ENCODE measurements at places on chromosomes 1 and 21.

GRCh38 chr1:237507005-237507404, 383.7 kb downstream of the ZP4 start:
- DNase-seq: no peak

- DNase-seq: peak; percentile 56
These were observed 1.2 kb upstream of the CAMTA1 start for GRCh38 chr1:6783936-6784559.

DNA sequence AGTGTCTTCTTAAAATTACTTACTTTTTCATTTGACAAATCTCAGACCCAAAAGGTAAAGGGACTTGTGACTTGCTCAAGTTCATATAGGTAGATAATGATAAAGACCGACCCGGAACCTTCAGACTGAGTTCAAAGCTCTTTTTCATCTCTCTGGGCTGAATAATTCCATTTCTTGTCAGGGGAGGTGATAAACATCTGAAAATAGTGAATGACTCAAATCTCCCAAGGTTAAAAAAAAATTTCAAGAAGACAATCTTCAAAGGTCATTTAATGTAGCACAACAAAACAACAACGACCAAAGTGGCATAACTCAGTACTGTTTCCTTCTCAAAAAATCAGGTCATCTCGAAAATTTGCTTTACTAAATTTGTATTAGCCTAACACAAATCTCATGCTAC, 20.6 kb downstream of the LUZP1 start:
- DNase-seq: no peak

DNA sequence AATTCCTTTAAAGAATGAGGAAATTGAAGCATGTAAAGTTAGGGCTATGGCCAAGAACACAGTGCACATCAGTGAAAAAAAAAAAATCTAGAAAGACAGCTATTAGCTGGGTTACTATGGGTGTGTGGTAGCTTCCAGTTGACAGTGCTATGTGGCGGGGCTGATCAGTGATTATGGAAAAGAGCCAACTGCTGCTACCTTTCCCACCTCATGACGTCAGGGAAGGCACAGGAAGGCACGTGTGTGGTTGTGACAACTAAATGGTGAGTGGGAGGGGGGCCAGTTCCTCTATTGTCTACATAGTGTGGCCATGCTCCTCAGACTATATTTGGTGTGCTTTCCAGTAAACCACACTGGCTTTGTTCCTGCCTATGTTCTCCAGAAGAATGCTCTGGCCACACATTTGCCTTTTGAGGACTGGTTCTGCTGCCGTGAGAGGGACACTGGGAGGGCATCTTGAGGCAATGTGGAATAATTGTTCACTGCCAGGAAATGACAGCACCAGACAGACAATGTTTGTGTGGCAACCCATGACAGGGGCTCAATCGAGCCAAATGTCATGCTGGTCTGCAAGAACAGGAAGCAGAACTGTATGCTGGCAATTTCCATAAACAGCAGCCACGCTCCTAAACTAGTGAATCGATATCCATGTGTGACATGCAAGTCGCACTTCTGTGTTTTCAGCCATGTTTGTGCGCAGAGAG, 3.0 kb upstream of the SDE2 start:
- DNase-seq: peak; percentile 89

DNA sequence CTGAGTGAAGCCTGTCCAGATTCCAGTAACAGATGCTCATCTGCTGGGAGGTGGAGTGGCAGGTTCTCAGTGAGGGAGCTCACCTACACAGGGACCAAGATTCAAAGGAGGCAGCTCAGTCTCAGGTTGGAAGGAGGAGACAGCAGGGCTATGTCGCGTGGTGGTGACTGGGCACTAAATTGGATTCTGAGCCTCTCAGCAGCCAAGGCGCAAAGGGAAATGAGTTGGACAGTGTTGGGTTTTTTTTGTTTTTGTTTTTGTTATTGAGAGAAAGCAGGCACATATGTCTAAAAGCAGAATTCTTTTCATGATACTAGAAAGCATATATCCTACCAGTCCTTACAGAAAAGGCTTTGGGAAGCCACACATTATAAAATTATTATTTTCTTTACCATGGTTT, 26.2 kb downstream of the UMODL1 start:
- peak; percentile 57 for DNase-seq

- DNase-seq: peak; percentile 86
These were observed 12.0 kb upstream of the FCAMR start for GRCh38 chr1:206982216-206982615.

DNA sequence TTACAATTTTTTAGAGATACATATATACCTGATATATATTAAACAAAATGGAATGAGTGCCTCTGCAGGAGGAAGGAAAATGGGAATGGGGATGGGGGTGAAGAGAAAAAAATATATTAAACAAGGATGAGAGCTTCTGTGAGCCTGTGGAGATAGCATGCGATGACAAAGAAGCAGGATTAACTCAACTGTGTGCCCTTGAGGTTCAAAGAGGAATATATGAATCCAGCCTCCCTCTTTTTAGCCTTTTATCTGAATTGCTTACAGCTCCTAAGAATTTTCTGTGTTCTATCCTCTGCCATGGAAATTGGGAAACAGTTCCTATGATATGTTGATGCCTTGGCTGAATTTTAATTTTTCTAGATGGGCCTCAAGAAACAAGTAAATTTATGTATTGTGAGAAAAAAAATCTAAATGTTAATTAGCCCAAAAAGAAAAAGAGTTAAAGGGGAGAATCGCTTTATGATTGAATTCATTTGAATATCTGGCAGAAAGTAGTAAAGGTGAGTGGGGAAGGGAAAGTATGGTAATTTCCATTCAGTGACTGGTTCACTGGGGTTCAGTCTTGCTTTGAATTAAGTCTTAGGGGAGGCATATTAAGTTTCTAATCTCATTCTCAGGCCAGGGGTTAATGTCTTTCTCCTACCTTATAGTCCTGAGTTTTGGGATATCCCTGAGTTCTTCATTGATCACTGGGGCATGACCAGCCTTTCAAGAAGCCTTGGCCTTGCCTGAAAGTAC, 106.3 kb upstream of the HMCN1 start:
- DNase-seq: no peak

DNA sequence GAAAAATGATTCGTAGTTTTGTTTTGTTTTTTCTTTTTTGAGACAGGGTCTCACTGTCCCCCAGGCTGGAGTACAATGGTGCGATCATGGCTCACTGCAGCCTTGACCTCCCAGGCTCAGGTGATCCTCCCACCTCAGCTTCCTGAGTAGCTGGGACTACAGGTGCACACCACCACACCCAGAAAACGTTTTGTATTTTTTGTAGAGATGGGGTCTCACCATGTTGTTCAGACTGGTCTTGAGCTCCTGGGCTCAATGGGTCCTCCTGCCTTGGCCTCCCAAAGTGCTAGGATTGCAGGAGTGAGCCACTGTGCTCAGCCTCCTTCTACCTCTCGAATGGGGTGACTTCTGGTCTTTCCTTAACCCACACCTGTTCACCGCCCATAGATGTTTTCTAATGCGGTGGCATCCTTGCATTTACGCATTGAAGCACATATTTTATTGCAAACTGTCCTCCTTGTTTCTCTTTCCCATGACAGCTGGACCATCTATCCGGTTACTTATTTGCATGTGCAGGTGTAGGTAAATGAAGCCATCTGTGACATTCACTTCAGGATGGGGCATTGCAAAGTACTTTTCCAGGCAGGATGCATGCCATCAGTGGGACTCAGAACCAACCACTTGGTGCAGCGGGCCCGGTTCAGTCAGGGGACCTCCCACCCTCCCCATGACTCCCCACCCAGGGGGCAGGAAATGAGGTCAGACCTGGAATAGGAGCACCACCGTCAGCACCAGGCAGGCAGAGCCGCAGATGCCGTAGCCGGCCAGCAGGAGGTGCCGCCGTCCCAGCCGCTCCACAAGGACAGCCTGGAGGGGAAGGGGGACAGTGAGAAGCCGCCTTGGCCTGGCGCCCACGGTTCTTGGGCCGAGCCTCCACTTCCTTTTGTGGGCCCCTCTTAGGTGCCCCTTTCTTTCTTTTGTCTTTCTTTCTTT, 16.5 kb downstream of the SLC2A7 start:
- DNase-seq: peak; percentile 53

DNA sequence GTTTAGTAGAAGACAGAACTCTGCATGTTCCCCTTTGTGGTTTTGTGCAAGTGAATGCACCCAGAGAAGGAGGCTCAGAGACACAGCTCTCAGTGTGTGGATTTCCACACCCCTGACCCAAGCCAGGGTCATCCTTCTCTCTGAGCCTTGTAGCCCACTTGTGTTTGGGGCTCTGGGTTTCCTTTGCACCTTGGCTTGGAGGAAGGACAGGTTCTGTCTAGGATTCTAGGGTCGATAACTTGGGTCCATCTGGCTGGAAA, 27.2 kb downstream of the MYOG start:
- DNase-seq: no peak

DNA sequence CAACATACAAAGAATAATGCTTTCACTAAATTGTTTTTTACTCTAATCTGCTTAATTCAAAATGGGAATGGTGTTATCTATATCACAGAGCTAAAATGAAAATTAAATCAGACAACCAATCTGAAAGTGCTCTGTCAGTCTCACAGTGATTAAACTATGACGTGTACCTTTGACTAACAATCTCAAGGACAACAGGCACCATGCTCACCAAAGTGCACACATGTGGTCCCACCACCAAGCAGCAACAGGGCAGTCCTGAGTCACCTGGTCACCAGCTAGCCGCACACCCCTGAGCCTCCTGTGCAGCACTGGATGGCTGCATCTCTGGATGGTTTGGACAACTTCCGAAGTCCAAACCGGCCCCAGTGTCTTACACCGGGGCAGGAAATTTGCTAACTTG, 54.5 kb upstream of the NADK start:
- no peak for DNase-seq
